ENCODE measurements at places on chromosomes 6 and 20.

DNA sequence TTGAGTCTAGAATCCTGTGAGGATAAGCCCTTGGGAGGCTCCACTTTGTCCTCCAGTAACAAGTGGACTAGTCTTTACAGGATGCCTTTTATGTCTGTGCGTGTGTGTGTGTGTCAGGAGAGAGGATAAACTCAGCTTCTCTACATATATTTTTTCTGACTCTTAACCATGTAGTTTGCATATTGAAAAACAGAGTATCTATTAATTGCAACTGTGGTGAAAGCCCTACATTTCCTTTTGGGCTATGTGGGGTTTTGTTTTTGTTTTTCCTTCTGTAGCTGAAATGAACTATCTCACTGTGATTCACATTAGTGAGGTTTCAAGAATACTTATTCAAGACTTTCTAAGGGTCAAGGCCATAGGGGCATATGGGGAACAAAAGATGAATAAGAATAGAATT is 17.7 kb downstream of the TPBG start:
- DNase-seq = no peak

- no peak for DNase-seq
Measured at GRCh38 chr6:157806131-157806855, 16.8 kb upstream of the SNX9 start.

DNA sequence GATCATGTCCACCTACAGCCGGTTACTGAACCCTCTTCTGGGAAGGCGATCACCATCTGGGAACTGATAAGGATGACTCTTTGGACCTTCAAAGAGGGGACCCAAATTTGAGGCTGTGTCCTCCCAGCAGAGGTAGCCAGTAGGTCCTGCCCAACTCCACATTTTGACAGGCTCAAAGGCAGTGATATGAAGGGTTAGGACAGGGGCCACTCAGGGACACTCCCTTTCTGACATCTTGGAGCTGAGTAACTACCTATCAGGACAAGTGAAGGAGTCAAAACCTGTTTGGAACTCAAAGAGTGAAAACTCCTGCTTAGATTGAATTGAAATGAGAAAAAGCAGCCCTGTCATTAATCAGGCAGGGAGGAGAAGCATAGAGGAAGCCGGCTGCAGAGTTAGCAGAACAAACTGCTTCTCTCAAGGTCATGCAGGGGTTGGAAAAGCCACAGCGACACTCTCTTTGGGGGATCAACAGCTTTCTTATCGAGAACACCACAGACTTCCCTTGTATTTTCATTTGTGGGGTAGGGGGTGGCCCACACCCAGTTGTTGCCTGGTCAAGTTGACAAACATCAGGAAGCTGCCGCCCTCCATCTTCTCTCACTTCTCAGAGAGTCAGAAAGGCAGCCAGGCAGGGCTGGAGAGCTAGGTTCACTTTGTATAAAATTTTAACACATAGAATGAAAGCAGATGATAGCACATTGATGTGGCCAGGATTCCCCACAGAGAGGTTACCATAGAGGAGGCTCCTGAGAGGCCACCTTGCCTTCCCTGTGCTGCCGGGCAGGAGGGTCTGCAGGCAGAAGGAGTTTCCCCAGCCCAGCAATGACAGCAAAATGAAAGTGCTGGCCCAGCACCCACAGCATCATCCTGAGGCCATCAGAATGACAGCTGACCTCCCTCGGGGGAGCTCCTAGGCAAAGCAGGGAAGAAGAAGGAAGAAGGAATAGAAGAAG is 47.6 kb downstream of the AGPAT4 start:
- DNase-seq = no peak

- no peak for DNase-seq
Measured at GRCh38 chr6:71034563-71035345, 77.9 kb upstream of the B3GAT2 start.

DNA sequence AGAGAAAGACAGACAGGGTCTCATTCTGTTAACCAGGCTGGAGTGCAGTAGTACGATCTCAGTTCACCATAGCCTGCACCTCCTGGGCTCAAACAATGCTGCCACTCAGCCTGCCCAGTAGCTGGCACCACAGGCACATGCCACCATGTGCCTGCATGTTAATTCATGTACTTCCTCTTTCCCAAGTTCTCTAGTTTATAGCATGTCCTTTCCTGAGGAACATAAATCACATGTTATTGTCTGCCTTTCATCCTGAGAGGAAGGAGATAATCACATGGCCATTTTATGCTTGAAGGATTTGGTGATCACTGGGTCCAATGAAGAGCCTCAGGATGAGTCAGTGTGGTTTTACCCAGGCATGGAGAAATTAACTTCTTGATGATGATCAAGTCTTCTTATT is 47.9 kb downstream of the COL11A2 start:
- DNase-seq = no peak

DNA sequence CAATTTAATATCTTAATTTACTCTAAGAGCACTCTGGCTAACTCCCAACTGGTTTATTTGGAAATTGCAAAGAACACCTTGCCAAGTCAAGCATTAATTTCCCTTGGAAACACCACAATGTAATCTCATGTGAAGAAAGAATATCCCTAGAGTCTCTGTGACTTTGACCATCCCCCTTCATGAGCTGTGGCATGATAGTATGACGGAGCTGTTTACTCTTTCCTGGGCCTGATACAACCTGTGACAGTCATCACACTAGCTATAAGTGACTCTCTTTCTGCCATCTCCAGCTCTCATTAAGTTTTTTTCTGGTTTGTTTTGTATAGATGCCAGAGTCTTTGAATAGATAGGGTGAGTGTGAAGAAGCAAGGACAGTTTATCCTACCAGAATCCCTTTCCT is 470.3 kb upstream of the JARID2 start:
- DNase-seq = no peak

GRCh38 chr20:55882286-55882685 is 123.0 kb downstream of the CBLN4 start:
- no peak for DNase-seq

DNA sequence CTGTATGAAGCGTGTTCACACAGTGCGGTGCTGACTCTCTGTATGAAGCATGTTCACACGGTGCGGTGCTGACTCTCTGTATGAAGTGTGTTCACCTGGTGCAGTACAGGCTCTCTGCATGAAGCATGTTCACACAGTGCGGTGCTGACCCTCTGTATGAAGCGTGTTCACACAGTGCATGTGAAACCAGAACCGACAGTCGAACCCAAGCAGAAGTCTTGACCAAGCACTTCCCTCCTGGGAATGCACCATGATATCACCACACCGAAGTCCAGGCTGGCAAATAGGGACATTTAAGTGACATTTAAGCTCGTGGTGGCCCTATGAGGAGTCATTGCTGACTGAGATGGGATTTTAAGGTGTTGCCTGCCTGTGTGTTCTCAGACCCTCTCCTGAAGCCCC is 11.3 kb upstream of the SERPINB1 start:
- DNase-seq = no peak

DNA sequence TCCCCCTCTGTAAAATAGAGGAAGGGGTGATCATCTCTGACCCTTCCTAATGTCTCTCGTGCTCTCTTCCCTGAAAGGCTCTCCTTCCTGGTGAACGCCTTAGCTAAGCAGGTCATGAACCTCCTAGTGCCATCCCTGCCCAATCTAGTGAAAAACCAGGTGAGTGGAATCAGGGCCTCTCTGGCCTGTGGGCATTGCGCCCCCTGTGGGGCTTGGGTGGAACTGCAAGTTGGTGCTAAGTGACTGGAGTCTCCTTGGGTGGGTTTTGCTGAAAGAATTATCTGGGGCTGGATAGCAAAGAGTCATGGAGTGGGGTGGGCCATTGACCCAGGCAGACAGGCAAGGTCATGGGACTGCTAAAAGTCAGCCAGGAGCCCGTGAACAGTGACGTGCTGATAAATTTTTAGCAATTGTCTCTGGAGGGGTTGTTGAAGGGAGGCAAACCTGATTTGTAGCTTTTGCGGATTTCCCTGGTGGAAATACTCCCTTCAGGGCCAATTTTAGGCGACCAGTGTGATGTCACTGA is 8.9 kb downstream of the BPIFB1 start:
- DNase-seq = no peak

DNA sequence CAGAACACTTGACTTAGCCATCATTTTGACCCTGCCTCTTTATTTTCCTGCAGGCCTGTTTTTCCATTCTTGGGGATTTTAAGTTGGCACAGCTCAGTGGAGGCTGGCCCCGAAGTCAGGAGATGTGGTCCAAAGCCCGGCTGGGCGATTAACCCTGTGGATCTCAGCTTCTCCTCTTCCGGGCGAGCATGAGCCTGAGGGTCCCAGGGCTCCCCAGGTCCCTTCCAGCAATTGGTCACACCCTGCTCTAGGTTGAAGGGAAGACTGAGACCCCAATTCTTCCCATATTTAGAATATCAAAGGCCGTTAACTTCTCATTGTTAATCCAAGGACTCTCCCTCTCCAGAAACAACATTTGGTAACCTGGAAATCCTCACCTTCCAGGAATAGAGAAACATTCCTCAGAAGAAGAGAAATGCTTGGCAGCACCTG is 2.3 kb downstream of the THBS2 start:
- peak; percentile 65 for DNase-seq

DNA sequence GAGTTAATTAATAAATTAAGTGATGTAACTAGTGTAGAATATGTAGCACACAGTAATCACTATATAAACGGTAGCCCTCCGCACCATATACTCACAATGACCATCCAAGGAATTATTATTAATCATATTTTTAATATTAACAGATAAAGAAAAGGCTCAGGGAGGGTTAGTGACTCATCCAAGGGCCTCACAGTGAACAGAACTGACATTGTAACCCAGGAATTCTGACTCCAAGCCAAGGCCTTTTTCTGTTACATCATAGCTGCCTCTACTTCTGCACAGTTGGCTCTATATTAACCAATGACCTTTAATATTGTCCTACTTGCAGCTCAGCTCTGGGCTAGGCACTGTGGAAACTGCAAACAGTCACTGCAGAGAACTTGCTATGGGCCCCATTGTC is 117.5 kb upstream of the SIRPG start:
- DNase-seq = no peak

- DNase-seq = no peak
Measured at GRCh38 chr20:13684566-13685222, 46.0 kb upstream of the TASP1 start.

- DNase-seq = no peak
Measured at GRCh38 chr6:21994821-21995220, 302.0 kb downstream of the PRL start.

DNA sequence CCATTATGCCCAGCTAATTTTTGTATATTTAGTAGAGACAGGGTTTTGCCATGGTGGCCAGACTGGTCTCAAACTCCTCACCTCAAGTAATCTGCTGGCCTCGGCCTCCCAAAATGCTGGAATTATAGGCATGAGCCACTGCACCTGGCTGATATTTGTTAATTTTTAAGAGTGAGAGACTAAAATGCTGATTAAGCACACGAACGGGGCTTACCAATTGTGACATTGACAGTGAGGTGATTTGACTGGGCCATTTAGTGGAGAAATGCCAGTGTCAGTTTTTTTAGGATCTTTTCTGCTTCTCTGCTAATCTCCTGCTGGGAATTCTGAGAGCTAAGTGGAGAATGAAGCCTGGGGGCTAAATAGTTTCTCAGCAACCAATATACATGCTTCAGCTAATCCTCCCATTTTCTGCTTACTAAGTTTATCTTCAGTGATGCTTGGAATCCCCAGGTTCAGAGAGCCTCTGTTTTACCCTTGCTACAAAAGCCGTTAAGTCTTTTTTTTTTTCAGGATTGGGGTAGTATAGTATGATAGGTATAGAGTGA is 9.8 kb upstream of the DEFB123 start:
- no peak for DNase-seq

- DNase-seq = no peak
Measured at GRCh38 chr6:106253731-106254130, 71.8 kb downstream of the ATG5 start.

DNA sequence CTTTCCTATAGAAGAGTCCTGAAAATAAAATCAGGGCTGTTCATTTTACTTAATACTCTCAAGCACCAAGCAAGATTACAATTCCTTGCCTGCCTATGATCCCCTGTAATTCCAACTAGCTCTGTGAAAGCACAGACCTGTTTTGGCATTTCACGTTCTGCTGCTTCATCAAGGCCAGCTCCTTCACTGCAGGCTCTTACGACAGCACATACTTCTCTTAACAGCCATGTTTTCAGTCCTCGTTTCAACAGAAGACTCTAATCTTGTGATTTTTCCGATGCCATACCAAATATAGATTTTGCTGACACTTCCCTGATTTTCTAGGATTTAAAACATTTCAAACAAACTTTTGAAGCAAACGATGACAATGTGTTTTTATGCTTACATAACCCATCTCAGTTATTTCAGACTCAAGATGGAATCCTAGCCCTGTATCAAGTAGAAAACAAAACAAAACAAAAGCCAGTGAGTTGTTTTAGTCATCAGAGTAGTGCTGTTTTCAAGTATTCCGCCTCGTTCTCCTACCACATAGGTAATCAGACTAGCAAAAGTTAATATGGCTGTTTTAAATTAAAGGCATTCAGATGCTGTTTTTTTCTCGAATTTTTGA is 616.5 kb upstream of the CITED2 start:
- DNase-seq = no peak

GRCh38 chr6:18507561-18507960 is 120.4 kb downstream of the RNF144B start:
- DNase-seq = no peak

DNA sequence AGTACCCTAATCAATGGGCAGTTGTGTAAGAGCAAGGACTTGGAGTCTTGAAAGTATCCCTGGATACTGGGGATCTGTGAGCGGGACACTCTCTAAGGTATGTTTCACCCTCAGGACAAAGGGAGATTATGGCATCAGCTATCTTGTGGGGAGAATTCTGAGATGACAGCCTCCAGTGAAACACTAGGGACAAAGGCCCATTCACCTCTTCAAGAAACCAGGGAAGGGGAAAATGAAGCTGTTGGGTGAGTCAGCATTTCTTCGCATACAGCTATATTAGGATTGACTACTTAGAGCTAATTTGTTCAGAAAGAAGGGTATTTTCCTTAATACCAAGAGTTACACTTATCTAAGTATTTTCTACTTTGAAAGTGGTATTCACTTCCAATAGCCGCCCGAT is 35.9 kb downstream of the OPN5 start:
- no peak for DNase-seq

GRCh38 chr6:29527126-29527525 is 32.4 kb downstream of the UBD start:
- no peak for DNase-seq

DNA sequence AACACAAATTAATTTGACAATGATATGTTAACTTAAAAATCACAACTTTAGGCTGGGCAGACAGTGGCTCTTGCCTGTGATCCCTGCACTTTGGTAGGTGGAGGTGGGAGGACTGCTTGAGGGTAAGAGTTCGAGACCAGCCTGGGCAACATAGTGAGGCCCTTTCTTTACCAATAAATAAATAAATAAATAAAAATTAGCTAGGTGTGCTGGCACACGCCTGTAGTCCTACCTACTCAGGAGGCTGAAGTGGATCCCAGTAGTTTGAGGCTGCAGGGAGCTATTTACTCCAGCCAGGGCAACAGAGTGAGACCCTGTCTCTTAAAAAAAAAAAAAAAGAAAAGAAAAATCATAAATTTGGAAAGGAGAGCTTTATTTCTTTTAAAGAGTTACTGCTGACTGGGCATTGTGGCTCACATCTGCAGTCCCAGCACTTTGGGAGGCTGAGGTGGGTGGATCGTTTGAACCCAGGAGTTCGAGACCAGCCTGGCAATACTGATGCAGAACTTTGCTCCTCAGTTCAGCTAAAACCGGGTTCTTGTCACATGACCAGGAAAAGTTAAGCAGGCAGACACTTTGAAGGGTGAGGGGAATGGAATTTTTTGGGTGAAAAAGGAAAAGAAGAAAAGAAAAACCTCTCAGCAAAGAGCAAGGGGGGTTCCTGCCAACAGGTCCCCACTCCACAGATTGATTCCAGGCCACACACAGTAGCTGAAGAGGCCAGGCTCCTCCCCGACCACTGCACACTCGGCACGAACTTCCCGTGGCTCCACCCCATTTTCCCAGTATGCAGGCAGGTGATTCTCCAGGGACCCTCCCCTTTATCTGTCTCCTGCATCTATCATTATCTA is 44.0 kb upstream of the DDR1 start:
- no peak for DNase-seq

All from left forelimb (tissue), 1 donor.